A673 (cell line): ENCODE measurements at places on chromosomes 11 and 22.

DNA sequence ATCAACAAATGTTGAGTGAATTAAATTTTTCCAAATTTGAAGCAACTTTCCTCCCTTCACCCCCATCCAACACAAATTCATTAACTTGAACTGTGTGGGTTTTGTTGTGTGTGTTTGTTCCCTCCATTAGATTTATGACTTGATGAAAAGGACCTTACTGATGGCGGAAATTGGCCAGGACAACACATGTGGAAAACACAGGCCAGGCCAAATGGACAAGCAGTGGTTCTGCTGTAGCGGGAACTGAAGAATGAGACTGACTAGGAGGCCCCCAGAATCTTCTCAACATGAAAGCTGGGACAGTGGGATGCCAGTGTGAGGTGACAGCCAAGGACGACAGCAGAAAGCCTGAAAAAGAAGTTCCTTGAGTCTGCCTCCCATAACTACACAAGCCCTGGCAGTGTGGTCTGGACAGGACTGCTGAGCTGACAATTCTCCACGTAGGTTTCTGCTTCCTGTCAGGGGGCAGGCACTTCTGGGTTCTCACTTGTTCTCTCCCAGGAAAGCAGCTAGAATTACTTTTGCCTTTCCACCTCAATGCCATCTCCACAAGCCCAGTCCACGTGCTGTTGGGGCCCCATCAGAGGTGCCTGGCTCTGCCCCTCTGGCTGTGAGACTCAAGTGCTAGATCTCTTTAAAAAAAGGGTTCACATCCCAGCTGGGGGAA, 94.3 kb downstream of the ETS1 start:
- DNase-seq: no peak

GRCh38 chr11:60966890-60967289, 4.6 kb upstream of the CD6 start:
- no peak for DNase-seq

DNA sequence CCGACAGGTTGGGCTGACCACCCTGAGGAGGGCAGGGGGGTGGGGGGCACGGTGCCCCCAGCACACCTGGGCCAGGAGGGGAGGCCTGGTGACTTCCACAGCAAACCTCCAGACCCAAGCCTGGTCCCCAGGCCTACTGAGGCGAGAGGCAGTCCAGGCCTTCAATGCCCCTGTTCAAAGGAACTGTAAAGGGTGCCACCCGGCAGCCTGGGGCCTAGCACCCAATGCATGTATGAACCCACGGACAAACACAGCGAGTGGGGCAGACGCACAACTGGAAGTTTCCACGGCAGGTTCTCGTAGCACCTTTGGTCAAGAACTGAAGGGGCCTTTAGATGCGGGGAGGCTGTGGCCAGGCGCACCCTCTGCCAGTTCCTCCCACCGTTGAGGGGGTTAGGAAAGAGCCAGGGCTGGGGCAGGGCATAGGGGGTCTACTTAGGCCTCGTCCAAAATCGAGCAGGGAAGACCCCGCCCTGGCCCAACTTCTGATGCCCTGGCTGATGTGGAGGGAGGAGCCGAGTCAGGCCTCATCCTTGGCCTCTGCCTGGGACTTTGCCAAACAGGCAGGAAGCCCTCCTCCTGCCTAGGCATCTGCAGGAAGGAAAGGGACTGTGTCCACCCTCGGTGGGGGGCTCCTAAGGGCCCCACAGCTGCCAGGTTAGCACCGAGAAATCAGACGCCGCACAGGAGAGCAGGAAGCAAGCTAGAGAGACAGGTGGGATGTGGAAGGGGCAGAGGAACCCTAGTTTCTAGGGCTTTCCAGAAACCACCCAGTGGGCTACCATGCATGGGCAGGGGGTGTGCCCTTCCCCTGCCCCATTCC, 6.6 kb downstream of the CBX6 start:
- DNase-seq: peak; percentile 57

GRCh38 chr22:40289991-40290459, 56.3 kb upstream of the ADSL start:
- DNase-seq: no peak

GRCh38 chr22:44962741-44963454, 46.9 kb downstream of the PHF21B start:
- no peak for DNase-seq

DNA sequence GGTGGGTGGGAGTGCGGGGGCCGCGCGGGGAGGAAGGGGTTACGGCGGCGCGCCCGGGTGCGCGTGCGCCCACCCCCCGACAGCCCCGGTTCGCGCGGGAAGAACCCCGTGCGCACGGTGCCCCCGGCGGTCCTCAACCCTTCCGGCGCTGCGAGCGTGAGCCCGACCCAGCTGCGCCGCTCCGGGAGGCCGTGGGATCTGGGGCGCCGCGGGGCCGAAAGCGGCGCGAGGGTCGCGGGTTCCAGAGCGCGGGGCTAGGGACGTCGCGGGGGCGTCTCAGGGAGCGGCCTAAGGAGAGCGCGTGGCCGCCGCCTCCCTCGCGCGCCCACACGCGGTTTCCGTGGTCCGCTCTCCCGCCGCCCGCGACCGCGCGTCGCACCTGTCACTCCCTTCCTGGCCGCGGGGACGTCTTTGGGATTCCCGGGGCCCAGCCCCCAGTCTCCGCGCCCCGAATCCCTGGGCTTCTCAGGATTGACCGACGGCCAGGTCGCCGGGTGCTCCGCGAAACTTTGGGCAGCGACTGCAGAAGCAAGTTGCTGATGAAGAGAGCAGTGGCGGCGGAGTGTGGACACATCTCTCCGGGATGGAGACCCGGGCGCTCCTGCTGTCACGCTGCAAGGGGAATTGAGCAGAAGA, 582 bp downstream of the SREBF2 start:
- peak; percentile 49 for DNase-seq

DNA sequence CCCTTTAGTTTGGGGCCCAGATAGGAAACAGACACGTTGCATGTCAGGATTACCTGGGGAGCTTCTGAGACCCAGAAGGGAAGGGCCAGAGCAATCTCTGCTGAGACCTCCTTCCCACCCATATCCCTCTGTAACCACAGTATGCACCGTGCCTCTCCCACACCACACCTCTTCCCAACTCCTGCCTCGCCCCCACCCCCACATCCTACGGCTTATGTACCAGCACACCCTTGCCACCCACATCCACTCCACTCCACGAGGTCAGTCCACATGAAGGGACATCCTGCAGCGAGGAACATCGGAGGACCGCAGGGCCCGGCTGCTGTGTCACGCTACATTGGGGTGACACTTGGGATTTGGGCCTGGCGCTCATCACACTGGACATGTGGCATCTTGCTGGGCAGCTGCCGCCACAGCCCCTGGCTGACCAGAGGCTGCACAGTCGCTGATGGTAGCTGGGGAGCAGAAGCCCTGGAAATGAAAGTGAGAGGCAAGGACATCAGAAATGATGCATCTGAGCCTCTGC, 118.3 kb upstream of the LMO1 start:
- DNase-seq: no peak

- no peak for DNase-seq
Measured at GRCh38 chr11:65525546-65526480, 930 bp downstream of the SCYL1 start.

- peak; percentile 43 for DNase-seq
Measured at GRCh38 chr22:20027966-20028854, 7.3 kb downstream of the TANGO2 start.

GRCh38 chr11:45688472-45689033, 23.1 kb upstream of the CHST1 start:
- DNase-seq: no peak

- no peak for DNase-seq
Measured at GRCh38 chr11:115676206-115676605, 172.0 kb upstream of the CADM1 start.

- no peak for DNase-seq
Measured at GRCh38 chr11:66800720-66801428, 42.4 kb upstream of the RCE1 start.

DNA sequence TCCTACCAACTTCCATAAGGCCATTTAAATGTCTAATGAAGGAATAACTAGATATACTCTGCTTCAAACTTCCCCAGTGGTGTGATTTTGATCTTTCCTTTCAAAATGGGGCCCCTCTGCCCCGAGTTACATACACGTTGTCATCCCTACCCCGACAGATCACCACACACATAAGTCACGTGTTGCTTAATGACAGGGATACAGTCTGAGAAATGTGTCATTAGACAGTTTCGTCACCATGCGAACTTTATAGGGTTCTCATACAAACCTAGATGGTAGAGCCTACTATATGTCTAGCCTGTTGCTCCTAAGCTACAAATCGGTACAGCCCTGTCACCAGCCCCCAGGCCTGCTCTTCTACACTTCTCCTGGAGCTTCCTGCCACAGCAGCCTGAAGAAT, 49.8 kb upstream of the SCUBE2 start:
- DNase-seq: no peak
